ENCODE measurements at places on chromosomes 1 and 21.

GRCh38 chr1:216485042-216485441 lies 61.8 kb upstream of the USH2A start:
- no peak for DNase-seq

DNA sequence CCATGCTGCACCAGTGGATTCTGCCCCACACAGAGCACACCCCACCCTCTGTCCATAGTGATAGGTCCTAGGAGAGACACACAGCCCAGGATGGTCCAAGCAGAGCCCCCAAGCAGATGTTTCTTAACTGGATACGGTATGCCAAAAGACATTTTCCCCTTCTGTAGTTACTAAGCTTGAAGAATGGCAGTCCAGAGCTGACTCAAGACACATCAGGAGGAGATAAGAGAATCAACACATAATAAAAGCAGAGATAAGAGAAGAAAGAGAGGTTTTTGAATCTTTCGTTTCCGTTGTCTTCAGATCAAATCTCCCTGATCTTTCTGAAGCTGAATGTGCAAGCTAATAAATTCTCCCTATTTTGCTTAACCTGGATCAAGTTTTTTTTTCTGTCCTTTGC lies 21.8 kb upstream of the CASQ2 start:
- no peak for DNase-seq

- no peak for DNase-seq
Observed at GRCh38 chr1:184395370-184395769, 8.5 kb downstream of the C1orf21 start.

- DNase-seq = no peak
Observed at GRCh38 chr1:110928904-110929303, 34.8 kb downstream of the LRIF1 start.

DNA sequence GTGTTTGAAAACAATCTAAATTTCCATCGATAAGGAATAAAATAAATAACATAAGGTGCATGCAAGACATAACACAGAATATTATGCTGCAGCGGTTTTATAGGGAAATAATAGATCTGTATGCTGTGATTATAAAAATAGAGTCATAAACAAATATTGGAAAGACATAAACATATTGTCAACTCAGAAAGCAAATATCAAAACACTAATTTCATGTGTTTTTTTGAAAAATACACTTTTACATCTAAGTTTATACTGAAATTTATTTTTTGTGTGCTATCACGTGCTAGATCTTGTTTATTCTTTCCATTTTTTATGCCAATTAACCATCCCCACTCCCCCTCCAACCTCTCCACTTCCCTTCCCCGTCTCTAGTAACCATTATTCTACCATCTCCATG lies 9.4 kb downstream of the OR6K3 start:
- no peak for DNase-seq

DNA sequence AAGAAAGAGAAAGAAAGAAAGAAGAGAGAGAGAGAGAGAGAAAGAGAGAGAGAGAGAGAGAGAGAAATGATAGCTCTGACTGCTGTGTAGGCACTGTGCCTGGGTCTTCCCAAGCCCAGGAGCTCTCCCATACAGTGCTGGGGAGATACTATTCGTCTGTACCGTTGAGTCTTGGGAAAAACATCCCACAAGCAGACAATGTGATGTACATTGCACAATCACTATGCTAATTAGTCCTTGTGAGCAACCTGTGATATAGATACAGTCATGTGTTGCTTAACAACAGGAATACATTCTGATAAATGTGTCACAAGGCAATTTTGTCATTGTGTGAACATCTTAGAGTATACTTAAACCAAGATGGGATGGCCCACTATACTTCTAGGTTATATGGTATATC lies 381.0 kb downstream of the HHAT start:
- no peak for DNase-seq

DNA sequence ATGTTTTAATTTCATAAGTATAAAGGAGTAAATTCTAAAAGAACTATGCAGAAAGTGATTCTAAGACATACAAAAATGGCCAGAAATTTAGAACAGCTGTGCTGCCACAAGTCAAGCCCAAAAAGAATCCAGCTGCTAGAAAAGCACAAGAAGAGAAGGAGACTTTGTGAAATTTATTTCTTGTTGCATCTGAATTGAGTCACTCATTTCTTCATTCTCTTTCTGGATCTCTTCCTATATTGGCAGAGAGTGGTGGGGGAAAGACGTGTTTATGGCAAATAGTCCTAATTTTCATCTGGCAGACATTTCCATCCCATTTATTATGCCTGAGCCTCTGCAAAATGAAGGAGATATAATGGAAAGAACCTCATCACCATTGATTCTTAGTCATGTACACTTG lies 139.6 kb upstream of the CTTNBP2NL start:
- DNase-seq = no peak

DNA sequence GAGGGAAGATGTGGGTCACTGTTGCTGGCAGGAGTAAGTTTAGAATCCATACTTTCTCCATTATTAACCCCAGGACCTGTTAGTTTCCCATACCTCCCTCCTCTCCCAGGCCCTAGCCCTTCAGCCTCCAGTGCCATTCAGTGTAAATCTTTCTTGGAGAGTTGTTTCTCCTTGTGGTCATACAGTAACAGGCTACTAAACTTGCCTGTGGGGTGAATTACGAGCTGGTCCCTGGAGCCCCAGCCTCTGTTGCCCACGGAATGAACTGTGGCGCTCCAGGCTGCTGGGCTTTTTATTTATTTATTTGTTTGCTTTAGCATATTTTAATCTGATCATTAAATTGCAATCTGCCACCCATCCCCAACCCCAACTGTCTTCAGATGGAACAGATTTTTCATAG lies 305.2 kb downstream of the PBX1 start:
- DNase-seq = no peak

DNA sequence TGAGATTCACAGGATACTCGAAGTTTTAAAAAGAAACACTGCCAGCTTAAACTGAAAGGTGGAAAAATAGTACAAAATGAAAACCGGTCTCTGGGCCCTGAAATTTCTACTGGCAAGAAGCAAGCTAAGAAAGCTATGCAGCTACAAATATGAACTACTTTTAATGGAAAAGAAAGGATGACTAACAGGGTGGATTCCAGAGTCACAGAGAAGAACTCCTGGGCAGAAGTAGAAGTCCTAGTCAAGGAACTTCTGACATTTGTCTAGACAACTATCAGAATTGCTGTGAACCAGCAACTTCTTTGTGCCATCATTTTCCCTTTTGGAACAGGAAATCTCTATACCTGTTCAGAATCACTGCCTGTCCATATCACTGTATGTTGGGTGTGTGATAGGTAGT lies 38.1 kb downstream of the CD160 start:
- DNase-seq = no peak

All from vagina (tissue), 2 donors.